GM10248 (cell line): ENCODE measurements at places on chromosomes 13 and 19.

- no peak for DNase-seq
Observed at GRCh38 chr19:4414144-4414799, 11.8 kb downstream of the CHAF1A start.

GRCh38 chr13:99501848-99502301 lies 603 bp downstream of the TM9SF2 start:
- DNase-seq: no peak

GRCh38 chr19:1469255-1470054 lies 9.6 kb downstream of the C19orf25 start:
- DNase-seq: no peak

DNA sequence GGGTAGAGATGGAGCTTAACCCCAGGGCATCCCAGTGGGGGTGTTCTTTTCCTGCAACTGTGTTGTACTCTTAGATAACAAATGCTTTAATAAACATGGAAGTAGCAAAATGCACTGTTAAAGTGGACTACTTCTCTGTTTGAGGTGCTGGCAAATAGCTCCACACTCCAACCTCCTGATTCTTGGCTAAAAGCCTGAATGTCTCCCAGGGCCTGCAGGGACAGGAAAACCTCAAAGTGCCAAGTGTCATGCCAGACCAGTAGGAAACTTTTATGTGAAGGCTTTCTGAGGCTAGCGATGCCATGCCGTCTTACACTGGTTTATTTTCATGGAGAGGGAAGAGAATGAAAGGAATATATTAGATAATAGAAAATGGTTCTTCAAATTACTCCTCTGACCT lies 6.8 kb downstream of the FREM2 start:
- no peak for DNase-seq

DNA sequence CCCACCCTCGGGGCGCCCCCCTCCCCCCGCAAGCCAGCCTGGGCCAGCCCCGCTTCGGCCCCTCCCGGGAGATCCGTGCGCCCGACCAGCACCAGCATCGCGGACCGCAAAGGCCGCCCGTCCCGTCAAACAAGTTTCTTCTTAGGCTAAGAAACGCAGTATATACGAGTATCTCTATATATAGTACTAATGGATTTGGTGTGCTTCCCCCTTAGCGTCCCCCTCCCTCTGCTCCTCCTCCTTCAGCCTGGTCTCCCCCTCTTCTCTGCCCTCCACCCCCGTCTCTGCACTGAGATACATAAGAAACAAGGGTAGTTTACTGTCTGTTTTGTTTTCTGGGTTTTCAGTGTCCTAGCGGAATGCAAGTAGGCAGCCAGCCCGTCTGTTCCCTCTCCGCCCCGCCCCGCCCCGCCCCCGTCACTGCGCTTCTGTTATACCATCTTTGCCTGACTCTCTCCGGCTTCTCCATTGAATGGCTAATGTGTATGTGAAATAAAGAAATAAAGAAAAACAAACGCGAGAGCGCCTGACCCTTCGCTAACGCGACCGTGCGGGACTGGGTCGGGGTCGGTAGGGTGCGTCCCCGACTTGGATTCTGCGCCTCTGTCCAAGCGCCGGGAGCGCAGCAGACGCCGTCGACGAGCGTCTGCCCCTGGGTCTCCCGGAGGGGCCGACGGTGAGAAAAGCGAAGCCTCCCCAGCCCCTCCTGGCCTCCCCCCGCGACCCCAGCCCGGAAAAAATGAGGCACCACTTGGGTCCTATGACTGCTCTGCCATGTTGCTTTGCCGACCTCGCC lies 4.2 kb downstream of the LYL1 start:
- no peak for DNase-seq

DNA sequence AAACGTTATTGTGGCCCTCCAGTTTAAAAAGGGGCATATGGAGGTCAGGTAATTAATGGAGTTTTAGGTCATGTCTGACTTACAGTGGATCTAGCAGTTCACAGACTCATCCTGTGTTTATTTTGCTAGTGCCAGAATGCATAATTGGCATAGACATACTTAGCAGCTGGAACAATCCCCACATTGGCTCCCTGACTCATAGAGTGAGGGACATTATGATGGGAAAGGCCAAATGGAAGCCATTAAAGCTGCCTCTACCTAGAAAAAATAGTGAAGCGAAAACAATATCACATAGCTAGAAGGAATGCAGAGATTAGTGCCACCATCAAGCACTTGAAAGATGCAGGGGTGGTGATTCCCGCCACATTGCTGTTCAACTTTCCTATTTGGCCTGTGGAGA lies 610.7 kb downstream of the SLITRK5 start:
- no peak for DNase-seq

GRCh38 chr19:15588265-15588664 lies 26.8 kb upstream of the CYP4F8 start:
- DNase-seq: no peak

DNA sequence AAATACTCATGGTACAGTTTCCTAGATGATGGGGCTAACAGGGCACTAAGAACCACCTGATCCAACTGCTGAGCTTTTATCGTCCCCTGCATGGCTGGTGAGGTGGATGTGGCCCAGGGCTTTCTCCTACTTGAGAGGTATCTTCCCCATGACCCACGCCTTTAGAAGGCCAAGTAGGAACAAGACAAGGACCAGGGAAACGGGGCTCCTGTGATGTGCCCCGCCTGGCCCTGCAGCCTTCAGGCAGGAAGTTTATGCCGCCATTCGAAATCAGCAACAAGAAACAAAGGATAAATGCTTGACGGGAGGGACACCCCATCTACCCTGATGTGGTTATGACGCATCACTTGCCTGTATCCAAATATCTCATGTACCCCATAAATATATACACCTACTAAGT lies 4.1 kb downstream of the NLRP13 start:
- no peak for DNase-seq

DNA sequence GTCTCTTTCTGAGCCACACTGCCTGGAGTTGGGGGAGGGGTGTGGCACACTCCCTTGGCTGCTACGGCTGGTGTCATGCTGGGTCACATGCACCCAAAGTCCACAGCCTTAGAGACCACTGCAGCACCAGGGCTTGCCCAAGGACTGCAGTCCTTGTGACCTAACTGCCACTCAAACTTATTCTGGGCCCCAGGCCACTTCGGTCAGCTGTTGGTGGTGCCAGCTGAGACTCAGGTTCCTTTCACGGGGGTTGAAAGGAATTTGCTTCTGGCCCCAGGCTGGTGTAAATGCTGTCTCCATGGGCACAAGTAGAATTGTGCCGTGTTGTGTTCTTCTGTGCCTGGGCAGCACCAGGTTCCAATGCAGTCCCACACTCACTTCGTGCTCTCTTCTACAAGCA lies 9.5 kb upstream of the VN1R1 start:
- no peak for DNase-seq

GRCh38 chr19:48752496-48753365 lies at the start of gene FUT1:
Gene FUT1 (minus strand): TSS chr19:48752641. CDS start chr19:48751281, 1,360 bp downstream.
- no peak for DNase-seq

- DNase-seq: no peak
Observed at GRCh38 chr13:104006625-104007075, 940.4 kb upstream of the SLC10A2 start.
